ENCODE measurements at places on chromosomes 11 and 22.

GRCh38 chr11:47236482-47236881 is 12.1 kb downstream of the ACP2 start:
- DNase-seq, result no peak

GRCh38 chr11:32440916-32441315 is 5.6 kb upstream of the WT1 start:
- DNase-seq, result no peak

GRCh38 chr11:67373648-67374570 is 511 bp upstream of the CLCF1 start:
- DNase-seq, result no peak

- DNase-seq, result no peak
These were observed 42.4 kb downstream of the KCNJ4 start for GRCh38 chr22:38412435-38413084.

- no peak for DNase-seq
These were observed 41.2 kb upstream of the ANO5 start for GRCh38 chr11:22151649-22152197.

DNA sequence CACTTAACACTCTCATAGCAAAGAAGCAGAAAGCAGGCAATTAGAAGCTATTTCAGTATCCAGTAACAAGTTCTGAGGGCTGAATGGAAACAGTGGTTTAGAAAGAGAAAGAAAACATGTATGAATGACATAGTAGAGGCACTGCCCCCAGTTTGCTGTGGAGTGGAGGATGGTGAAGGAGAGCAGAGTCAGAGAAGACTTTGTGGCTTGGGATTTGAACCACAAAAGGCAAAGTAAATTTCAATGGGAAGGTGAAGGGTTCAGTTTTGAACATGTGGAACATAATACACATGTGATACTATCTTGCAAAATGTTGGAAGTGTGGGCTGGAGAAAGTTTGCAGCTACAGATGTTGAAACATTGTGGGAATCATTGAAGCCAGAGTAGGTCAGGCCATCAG is 81.4 kb downstream of the SNX19 start:
- DNase-seq, result no peak

DNA sequence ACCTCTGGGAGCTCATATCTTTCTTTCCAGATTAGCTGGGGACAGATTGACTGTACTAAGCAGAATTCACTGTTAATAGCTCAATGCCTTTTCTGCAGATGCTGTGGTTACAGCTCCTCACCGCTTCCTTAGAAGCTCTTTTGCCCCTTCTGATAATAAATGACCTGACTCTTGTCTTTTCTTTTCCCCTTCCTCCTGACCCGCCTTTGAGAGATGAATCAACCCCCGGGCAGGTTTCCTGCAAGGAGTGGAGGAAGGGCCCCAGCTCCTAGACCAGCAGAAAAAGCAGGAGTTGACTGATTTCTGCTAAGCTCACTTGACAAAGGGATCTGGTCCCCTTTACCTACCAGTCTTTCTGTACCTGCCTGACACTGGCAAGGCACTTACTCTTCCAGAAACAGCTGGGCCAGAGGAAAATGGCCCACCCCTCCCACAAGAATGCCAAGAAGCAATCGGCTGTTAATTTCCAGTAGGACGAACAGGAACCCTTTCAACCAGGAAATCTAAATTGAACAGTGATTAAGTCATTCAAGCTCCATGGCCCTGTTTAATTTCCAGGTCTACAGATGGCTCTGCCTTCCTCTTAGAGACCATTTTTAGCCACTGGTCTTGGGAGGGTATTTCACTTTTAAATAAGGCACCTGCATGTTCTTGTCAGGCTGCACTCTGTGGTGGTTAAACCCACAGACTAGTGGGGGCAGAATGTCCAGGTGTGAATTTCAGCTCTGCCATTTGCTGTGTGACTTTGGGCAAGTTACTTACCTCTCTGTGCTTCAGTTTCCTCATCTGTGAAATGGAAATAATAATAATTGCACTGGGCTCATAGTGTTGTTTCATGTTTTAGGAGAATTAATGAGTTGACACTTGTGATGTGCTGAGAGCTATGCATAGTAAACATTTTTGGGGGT is 67.5 kb downstream of the PRR5L start:
- DNase-seq, result no peak

GRCh38 chr11:39236916-39237315 is 2222.5 kb downstream of the LRRC4C start:
- DNase-seq, result no peak

DNA sequence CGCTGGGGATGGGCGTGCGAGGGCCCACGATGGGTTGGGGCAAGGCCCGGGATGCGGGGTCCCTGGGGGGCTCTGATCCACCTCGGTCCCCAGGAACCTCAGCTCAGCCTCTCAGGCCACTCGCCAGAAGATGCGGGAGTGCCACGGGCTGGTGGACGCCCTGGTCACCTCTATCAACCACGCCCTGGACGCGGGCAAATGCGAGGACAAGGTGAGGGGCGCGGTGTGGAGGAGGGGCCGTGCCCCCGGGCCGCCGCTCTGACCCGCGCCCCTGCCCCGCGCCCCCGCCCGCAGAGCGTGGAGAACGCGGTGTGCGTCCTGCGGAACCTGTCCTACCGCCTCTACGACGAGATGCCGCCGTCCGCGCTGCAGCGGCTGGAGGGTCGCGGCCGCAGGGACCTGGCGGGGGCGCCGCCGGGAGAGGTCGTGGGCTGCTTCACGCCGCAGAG is 6.3 kb downstream of the PKP3 start:
- DNase-seq, result no peak

- DNase-seq, result no peak
These were observed 10.2 kb downstream of the RAB38 start for GRCh38 chr11:88164806-88165585.

DNA sequence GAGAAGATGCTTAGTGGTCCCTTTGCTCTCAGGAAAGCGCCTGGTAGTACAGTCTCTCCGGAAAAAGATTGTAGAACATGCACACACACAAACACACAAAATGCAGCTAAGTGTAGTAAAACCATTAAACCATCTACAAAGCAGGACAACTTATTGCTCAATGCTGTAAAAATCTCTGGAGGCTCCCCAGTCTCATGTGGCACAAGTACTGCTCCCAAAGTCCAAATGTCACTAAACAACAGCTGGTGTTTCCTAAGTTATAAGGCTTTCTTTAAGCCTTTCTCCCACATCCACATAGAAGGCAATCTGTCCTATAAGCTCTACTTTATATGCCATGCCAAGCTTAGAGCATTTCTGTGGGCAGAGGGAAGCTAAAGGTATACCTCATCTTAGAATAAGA is 32.9 kb downstream of the CDON start:
- no peak for DNase-seq

- DNase-seq, result no peak
These were observed 10.2 kb downstream of the B3GNT6 start for GRCh38 chr11:77044356-77044755.

- DNase-seq, result no peak
These were observed 95.4 kb downstream of the RNF169 start for GRCh38 chr11:74844072-74844471.

Measured in NCI-H2107 (cell line).